Tibial nerve (tissue), 4 donors: ENCODE measurements at places on chromosomes 16 and 17.
A peak's percentile ranks its signal among the peaks of the same experiment; 100 is the strongest.

- no peak for DNase-seq
These were observed 2.8 kb downstream of the RECQL5 start for GRCh38 chr17:75664099-75664549.

GRCh38 chr16:61243954-61244353, 792.3 kb downstream of the CDH8 start:
- no peak for DNase-seq

- no peak for DNase-seq
These were observed 180.2 kb downstream of the RPTOR start for GRCh38 chr17:80724775-80725266.

DNA sequence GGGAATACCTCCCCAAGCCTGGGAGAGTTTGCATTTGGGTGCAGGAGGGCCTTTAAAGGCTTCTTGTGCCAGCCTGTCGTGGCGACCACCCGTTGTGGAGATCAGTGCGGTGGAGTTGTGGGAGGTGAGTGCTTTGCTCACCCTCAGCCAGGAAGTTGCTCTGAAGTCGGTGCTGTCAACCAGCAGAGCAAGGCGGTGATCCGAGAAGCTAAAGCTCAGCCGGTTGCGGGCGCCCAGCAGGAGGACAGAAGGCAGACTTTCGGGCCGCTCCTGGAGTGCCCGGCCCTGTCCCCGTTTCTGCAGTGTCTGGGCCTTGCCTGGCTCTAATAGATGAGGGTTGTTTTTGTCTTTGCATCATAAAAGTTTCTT, 1.4 kb downstream of the UBE2I start:
- DNase-seq = no peak

DNA sequence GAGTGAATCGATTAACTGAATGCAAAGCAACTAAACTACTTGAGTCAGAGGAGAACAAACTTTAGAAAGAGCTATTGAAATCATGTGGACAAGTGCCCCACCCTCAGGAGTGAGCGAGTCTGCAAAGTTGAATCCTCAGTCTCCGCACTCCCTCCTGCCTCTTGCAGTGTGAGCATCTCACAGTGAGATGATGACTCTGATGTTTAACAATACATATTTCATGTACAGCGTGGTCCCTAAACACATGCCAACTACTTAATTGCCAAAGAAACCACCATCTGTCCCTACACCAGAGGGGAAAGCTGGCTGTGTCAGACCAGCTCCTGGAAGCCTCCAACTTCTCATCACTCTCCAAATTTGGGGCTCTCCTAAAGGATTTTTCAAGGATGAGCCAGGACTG, 31.2 kb downstream of the PIMREG start:
- DNase-seq = no peak

GRCh38 chr17:60354223-60354622, 37.7 kb downstream of the USP32 start:
- no peak for DNase-seq

GRCh38 chr16:83300326-83300725, 507.5 kb upstream of the HSBP1 start:
- DNase-seq = no peak

DNA sequence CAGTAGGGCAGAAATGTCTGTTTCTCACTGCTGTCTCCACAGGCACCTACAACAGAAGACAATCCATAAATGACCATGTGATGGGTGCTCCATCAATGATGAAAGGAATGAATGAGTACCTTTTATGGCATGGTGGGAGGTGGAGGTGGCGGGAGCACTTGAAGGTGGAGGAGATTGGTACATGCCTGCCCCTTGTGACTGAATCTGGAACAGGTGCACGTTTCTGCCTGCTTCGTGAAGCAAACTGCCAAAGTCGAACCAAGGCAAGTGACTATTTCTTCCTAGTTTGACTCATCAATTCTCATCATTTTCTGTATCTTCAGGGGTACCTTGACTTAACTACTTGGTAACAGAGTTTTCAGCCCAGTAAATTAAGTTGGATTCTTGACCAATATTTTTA, 25.4 kb downstream of the CDRT15 start:
- DNase-seq = no peak

GRCh38 chr17:77908501-77908900, 50.0 kb upstream of the TNRC6C start:
- no peak for DNase-seq

GRCh38 chr16:70777973-70778406, 23.0 kb downstream of the VAC14 start:
- DNase-seq = no peak

GRCh38 chr17:19630661-19631060, 17.9 kb upstream of the ALDH3A2 start:
- no peak for DNase-seq

GRCh38 chr17:53722407-53722806, 100.3 kb upstream of the KIF2B start:
- DNase-seq = no peak

DNA sequence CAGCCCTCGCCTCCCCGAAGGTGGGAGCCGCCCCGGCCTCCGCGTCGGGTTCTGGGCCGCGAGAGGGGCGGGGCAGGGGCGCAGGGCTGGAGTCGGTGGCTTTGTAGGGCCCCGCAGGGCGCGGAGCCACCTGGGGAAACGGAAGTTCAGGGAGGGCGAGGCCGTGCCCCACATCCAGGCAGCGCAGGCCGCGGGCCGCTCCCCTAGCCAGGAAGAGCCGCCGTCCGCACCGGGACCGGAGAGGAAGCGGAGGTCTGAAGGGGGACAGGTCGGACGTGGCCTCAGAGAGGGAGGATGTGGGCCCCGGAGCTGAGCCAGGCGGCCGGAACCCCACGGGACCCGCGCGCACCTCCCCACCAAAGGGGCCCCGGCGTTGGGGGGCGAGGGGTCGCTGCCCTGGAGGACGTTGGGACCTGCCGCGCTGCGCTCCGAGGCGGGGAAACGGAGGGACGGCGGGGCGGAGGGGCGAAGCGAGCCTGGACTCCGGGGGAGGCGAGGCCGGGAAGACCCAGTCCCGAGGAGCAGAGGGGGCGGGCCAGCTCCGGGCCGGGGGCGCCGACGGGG, 482 bp upstream of the SLC16A3 start:
- no peak for DNase-seq

GRCh38 chr17:32732900-32733299, 144.0 kb downstream of the MYO1D start:
- DNase-seq = no peak

DNA sequence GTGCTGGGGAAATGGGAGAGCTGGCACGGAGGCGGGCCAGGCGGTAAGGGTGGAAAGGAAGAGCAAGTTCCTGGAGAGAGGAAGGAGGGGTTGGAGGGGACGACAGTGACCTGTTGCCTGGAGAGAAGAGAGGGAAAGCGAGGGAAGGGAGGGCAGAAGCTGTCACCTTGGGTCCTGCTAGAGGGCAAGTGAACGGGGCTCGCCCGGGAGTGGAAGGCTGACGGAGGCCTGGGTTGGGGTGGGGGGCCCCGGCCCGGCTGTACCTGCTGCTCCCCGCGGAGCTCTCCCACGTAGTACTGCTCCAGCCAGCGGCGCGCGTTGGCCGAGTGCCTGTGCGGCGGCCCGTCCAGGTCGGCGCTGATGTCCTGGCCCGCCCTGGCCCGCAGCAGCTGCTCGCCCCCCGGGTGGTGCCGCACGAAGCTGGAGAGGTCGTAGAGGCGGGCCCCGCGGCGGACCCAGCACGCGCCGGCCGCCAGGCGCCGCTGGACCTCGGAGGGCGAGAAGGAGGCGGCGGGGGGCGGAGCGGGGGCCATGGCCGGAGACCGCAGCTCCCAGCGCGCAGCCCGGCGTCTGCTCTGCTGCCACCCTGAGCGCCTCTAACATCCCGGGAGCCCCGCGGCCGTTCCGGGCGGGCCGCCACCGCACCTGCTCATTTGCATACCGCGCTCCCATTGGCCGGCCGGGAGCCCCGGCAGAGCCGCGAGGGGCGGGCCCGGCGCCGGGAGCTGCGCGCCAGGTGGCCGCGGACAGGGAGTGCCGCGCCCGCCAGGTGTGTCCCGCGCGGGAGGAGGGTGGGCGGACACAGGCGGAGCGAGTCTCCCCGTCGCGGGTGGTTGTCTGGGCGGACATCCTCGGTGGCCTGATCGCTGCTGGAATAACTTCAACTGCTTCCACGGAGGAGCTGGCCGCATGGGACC, at the start of gene FA2H:
TSS of gene FA2H (minus strand) at position 598 of the 917 bp plus-strand sequence. CDS start at position 533, 65 bp downstream.
- peak; percentile 9 for DNase-seq

DNA sequence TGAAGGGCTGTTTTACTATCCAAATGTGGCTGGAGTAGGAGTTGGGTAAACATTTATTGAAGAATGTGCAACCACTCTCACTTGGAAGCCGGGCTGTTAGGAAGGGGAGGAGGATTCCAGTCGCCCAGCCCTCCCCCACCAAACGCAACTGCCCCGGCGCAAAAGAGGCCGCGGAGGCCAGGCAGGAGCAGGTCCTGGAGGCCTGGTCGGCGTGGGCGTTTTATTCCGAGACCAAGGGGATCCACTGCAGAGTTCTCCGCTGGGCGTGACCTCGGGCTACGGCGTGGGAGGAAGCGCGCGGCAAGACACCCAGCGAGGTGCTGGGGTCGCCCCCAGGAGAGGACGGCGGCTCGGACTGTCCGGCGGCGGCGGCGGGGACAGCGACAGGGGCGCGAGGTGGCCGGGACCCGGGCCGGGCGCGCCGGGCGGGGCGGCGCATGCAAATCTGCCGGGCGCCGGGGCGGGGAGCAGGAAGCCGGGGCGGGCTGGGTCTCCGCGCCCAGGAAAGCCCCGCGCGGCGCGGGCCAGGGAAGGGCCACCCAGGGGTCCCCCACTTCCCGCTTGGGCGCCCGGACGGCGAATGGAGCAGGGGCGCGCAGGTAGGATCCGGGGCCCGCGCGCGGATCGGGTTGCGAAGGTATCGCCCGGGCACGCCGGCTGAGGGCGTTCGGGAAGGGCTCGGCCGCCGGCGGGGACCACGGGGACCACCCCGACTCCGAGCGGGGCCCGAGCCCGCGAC, at the start of gene IL4R:
TSS of gene IL4R (plus strand) at position 553 of the 739 bp plus-strand sequence. CDS start 26,230 bp downstream, outside the sequence.
- no peak for DNase-seq

- no peak for DNase-seq
These were observed 233.8 kb downstream of the SNX29 start for GRCh38 chr16:12210258-12210880.

DNA sequence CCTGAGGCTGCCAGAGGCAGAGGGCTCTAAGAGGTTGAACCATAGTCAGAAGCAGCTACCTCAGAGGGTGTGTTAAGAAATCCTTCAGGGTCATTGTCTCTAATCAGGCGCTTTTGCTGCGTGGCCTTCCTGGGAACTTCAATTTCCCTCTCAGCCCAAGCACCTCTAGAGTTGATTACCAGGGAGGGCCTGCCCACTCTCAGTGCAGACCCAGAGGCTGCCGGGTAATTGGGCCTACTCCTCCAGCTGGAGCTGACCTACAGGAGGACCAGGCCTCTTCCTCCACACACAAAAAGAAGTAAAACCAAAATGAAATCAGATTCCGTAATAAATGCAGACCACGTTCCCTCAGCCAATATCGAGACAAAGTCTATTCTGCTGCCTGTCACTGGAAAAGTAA, 305.0 kb upstream of the CCL2 start:
- no peak for DNase-seq
